ENCODE measurements at places on chromosomes 16 and 17.

DNA sequence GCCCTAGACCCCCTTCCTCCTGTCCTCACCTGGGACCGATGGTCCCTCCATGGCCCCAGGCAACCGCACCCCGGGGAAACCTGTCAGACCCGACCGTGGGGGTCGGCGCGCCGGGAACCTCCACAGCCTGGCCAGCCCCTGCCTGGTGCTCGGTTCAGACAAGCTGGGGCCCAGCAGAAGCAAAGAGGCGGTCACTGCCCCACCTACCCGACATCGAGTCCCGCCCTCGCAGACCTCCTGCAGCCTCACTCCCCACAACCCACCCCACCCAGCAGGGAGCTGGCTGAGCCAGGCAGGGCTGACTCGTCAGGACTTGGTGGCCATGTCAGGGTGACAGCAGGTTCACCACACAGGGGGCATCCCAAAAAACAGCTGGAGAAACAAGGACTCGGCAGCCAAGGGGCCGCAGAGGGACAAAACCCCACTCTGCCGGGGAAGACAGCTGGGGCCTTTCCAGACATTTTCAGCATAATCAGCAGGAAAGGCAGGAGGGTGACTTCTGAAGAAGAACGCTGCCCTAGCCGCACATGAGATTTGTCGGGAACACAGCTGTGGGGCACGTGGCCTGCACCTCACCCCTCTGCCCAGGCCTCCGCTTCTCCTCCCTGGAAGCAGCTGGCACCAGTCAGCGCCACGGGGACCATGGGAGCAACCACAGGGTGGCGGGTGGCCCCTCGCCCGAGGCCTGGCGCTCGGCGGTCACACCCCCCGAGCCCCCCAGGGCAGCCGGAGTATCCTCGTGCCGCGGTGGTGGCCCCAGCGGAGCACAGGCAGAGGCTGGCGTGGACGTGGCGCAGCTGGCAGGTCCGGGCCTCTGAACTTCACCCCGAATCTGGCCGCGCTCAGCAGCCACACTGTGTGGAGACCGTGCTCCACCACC, 22.9 kb downstream of the GNPTG start:
- DNase-seq, result no peak

GRCh38 chr17:47840742-47841487, at the start of gene SCRN2:
Gene SCRN2, minus strand, starts transcription at chr17:47841273. Its CDS starts 430 bp downstream, at chr17:47840843.
- DNase-seq, result peak; percentile 90

GRCh38 chr16:86157616-86158247, 258.8 kb downstream of the IRF8 start:
- DNase-seq, result no peak

DNA sequence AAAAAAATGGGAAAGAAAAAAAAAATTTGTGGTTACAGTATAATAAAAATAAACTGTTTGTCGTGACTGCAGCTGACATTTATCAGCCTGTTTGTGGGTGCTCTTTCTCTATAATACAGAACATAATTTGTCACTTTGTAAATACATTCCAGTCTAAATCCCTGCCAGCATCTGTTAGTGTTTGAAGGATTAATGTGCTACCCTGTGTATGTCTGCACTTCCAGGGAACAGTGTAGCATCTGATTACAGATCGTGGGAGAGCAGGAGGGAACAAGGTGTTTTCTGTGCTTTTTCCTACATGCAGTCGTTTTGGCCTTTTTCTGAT, 265.1 kb downstream of the WWOX start:
- DNase-seq, result no peak

DNA sequence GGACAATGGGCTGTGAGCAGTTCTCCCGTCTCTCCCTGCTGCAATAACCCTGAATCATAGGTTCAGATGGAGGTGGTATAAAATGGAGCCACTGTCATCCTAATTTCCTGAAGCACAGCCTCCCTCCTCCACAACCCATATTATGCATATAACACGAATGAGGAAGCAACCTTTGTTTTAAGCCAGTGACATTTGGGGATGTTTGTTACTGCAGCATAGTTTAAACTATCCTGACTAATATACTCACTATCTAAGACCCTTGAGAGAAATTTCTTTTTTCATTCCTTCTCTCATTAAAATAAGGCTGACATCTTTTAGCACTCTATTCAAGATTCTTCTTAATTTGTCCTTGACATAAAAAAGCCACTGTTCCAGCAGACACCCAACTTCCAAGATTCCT, 413.4 kb downstream of the SOX9 start:
- no peak for DNase-seq

DNA sequence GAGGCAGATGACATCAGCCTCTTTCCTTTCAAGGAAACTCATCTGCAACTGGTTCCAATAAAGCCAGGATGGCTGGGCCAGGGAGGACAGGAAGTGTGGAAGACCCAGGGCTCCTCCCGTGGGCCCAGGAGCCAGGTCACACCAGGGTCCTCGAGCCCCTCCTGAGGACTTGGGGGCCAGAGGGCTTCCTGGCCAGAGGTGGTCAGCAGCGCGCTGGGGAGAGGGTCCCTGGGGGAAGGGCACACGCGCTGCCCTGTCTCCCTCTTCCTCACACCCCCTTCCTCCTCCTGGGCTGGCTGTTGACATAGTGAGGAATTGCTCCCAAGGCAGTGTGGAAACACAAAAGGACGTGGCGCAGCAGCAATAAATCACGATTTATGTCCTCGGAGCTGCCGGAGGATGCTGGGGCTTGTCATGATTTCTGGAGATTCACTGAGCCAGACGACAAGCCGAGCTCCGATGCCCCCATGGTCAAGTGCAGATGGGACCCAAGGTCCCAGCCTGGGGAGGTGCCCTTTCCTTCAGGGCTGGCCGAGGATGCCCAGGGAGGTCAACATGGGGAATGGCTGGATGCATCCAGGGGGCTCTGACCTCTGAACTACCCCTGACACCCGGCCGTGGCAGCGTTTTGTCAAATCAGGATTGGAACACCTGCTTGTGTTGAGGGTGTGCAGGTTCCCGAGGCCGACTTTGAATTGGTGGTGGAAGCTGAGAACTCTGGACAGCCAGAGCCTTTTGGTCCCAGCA, 152.6 kb downstream of the IRF8 start:
- no peak for DNase-seq

GRCh38 chr17:39979893-39980350, 685 bp upstream of the PSMD3 start:
- peak; percentile 8 for DNase-seq

DNA sequence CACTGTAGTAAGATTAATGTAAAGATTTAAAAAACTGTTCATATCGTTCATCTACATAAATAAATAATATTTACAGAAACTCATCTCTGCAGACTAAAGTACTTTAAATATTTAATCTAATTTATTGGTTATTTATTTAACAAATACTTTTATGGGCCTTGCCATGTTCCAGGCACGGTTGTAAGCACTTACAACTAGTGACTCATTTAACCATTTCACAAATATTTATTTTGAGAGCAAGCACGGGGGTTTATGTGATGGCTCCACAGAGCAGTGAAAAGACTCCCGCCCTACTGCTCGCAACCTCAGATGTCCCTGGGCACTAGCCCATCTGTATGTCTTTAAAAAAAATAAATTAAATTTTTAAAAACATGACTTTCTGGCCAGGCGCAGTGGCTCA, 575.9 kb downstream of the WWOX start:
- DNase-seq, result no peak

All from activated naive CD4-positive, alpha-beta T cell treated with Interleukin-2 at 50 U/mL for 16 hours (primary cell).